ENCODE measurements at places on chromosomes 4 and X.

DNA sequence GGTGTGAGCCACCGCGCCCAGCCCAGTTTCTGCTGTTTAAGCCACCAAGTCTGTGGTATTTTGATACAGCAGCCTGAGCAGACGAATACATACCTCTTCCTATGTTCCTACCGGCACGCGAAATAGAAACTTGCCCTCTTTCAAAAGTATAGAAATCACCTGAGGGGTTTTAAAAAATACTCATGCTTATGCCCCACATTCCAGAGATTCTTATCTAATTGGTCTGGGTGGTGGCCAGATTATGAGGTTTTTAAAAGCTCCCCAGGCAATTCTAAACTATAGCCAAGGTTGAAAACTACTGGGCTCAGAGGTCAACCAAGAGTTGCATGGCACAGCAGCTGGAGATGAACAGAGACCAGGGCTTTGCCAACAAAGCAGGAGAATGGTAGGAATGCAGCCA, 24.9 kb upstream of the HUWE1 start:
- DNase-seq, result no peak

- DNase-seq, result no peak
These were observed 1.9 kb upstream of the SEPTIN6 start for GRCh38 chrX:119694601-119695534.

DNA sequence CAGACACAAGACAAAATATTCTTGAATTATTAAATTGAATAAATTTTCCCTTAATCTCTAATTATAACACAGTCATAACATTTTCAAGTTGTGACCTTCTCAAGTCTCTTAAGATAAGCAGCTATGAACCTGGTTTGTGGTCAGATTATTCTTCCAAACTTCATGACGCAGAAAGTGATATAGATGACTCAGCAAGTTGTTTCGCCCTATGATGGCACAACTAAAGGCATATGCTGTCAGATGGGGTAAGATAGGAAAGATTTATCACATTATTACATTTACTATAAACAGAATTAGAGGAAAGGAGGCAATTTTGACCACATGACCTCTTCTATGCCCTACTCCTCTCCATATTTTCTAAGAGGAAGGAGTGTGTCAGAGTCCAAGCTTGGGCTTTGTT, 4.6 kb upstream of the DCAF12L2 start:
- no peak for DNase-seq

- no peak for DNase-seq
These were observed 94.9 kb upstream of the WDR17 start for GRCh38 chr4:175970724-175971123.

DNA sequence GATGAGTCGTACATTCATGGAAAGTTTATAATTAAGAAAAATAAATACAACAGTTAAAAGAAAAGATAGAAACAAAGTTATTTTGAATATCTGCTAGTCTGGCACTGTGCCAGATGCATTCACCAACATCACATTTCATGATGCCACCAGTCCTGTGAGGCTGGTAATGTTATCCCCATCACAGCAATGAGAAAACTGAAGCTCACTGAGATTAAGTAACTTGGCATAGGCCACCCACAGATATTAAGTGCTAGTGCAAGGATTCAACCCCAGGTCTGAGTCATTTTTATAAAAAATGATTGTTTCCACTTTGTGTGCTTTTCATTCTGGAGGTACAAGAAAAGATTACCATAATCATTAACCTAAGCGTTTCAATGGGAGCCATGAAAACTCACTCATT, 65.0 kb upstream of the IL15 start:
- no peak for DNase-seq

DNA sequence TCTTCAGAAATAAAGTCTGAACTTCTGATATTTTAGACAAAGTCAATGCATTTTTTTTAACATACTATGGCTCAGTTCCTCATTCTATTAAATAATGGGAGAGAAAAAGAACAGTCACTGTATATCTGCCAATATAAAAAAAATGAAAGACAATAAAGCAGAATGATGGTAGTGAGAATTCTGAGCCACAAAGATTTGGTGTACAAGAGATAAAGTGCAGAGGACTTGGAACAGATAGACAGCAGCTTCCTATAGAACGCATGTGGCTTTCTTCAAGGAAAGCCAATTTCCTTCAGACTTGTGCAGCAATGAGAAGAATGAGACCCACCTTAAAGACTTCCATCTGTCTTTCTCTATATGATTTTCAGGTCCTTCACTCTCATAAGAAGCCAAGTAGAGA, 39.7 kb downstream of the RASGEF1B start:
- DNase-seq, result no peak

GRCh38 chr4:42048394-42048793, 58.1 kb downstream of the SLC30A9 start:
- no peak for DNase-seq

- DNase-seq, result no peak
These were observed 1597.1 kb downstream of the ADGRL3 start for GRCh38 chr4:62797221-62797620.

- DNase-seq, result no peak
These were observed 46.3 kb upstream of the AFAP1 start for GRCh38 chr4:7985891-7986441.

GRCh38 chrX:105468741-105469140, 248.2 kb upstream of the TEX13A start:
- no peak for DNase-seq

DNA sequence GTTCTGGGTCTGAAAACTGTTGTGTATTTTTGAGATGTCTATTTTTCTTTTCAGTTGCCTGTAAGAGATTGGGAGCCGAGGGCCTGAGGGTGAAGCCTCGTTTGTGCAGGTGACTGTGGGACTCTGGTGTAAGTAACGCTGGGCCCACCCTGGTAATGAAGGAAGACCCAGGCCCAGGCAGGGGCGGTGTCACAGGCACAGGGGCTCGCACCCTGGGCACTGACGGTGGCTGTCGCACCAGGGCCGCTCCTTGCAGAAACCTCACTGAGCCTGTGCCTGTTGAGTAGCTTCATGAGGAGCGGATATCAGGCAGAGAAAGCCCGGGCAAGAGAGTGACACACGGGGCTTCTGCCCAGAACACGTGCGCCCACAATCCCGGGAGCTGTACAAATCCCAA, 541.4 kb downstream of the TRIML1 start:
- DNase-seq, result no peak

DNA sequence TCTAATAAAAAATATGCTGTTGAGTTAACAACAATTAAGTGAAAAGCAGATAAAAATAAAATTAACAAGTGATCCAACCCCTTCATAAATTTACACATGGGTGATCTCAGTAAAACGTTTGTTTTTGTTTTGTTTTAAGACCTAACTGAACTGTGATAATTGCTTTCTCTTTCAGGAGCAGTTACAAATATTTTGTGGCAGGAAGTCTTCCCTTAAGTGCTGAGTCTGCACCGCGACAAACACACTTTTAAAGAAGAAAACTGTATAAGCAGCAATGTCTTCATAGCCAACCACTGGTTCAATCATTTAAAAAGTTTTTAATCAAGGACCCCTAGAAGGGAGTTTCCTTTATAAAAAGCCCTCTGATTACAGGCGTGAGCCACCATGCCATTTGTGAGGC, 53.7 kb upstream of the NFKB1 start:
- DNase-seq, result no peak

- no peak for DNase-seq
These were observed 55.3 kb downstream of the FANCB start for GRCh38 chrX:14817571-14817970.

- no peak for DNase-seq
These were observed 22.0 kb downstream of the CXCL8 start for GRCh38 chr4:73762409-73762808.

GRCh38 chr4:182507805-182508204, 264.6 kb downstream of the TENM3 start:
- no peak for DNase-seq

DNA sequence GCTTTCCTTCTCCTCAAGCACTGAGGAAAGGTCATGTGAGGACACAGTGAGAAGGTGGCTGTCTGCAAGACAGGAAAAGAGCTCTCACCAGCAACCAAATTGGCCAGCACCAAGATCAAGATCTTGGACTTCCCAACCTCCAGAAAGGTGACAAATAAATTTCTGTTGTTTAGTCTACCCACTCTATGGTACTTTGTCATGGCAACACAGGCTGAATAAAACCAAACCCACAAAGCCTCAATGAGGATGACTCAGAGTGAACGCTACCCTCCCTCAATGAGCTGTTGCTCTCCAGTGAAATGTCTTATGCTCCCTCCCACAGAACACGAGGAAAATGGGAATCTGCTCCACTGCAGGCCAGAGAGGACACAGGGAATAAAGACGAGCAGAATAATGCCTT, 244.1 kb downstream of the RAB28 start:
- no peak for DNase-seq

- DNase-seq, result no peak
These were observed 41.9 kb downstream of the PCDH19 start for GRCh38 chrX:100368167-100368566.

DNA sequence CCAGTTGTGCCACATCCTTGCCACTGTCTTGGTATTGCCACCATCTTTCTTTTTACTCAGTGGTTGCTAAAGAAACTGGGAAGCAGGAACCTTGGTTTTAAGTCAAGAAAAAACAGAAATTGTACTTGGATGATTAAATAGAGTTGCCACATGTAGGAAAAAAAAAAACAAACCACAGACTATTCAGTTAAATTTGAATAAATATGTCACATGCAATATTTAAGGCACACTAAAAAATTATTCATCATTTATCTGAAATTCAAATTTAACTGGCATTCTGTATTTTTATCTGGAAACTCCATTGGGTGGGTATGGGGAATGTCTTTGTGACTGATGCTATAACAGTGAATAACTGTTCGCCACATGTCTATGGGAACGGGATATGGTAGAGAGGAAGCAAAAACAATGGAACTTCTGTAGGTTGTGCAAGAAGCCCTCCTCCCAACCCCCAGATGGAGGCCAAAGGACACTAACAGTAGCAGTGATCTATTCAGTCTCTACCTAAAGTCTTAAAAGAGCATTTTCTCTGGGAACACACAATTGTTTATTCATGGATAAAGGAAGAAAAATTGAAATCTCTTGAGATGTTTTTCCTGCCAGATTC, 57.0 kb upstream of the PLAC8 start:
- no peak for DNase-seq

DNA sequence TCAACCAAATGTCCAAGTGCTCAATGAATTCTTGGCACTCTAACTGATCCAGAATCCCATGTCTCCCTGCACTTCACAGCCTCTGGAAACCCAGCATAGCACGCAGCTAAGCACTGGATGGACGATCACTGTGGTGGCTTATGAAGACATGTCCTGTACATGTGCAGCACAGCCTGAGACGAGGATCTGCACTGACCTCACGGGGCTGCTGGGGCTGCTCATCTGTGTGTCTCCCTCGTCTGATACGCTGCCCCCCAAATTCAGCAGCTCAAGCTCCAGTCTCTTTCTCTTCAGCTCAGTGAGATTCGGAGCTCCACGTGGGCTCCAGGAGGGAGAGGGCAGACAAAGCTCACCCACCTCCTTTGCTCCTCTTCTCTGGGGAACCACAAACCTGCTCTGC, 126.9 kb downstream of the CPZ start:
- no peak for DNase-seq

- DNase-seq, result no peak
These were observed 342.3 kb upstream of the GALNT7 start for GRCh38 chr4:172826346-172826745.

DNA sequence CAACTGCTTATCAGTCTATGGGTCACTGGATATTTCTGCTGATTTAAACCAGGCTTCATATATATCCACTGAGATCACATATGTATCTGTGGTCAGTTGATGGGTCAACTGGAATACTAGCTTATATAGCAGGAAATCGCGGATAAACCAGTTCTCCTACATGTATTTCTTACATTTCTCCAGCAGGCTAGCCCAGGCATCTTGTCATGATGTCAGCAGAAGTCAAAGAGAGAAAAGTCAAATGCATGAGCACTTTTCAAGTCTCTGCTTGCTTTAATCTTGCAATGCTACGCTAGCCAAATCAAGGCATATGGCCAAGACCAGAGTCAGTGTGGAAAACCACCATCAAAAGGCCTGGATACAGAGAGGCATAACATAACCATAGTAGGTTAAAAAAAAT, 1008.8 kb upstream of the DIAPH2 start:
- DNase-seq, result peak; percentile 40

DNA sequence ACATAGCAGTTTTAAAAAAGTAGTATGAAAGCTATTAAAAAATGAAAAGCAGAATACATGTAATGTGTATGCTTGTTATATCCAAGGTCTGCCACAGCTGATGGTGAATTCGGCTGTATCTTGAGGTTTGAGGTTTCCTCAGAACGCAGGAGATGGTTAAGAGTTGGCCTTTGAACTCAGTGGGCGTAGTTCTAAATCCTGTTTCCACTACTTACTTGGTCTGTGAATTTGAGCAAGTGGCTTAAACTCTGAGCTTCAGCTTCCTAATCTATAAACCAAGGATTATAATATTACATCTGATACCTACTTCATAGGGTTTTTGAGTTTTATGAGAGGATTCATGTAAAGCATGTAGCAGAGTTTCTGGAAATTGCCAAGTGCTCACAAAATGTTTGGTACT, 125.2 kb downstream of the STIM2 start:
- no peak for DNase-seq

DNA sequence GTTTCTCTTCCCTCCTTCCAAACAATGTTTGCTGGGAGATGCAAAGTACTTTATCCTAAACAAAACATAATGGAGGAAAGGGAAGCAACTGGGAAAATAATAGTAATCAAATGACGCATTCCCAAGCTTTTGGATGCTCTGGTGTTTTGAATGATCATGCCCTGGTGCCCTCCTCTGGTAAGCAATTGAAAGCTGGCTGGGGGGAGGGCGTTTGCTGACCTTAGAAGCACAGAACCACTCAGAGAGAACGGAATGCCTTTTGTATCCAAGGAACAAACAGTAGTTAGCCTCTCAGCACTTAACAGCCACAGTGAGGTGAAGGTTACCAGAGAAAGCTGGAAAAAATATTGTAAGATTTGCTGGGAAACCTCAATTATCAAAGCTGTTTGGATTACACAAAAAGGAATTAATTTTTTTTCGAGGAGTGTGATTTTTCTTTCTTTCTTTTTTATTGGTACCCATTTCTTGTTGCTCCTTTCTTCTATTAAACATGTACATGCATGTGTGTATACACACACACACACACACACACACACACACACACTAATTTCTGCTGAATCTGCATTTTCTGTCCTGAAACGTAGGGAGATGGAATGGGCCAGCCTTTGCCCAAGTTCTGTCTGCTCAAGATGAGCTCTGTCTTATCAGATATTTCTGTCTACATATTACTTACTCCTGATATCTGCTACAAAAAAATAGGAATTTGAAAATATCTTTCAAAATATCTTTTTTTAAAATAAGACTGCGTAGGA, 155.8 kb upstream of the IGFBP7 start:
- DNase-seq, result no peak

DNA sequence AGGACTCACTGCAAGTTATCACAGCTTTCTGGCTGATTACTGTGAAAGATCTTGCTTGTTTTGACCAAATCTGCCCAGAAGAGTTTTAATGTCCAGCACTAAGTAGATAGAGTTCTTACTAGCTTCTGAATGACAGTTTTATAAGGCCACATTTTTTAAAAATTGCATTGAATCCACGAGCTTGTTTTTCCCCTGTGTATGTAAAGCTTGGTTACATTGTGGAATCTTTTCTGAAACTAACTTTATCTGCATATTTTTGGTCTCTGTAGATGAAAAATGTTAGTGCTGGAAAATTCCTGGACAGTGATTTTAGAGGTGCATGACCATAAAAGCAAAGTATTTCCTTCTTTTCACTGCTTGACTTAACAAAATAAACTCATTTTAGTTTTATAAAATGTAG, 650.3 kb upstream of the FAM241A start:
- DNase-seq, result no peak
